ENCODE measurements at places on chromosomes 6 and 20. TPM values are rescaled to one million over a fixed set of nuclear protein-coding genes. Genes with fewer than 3 reads are reported as not detected.

The METTL24 gene
- total RNA-seq: not detected

DNA sequence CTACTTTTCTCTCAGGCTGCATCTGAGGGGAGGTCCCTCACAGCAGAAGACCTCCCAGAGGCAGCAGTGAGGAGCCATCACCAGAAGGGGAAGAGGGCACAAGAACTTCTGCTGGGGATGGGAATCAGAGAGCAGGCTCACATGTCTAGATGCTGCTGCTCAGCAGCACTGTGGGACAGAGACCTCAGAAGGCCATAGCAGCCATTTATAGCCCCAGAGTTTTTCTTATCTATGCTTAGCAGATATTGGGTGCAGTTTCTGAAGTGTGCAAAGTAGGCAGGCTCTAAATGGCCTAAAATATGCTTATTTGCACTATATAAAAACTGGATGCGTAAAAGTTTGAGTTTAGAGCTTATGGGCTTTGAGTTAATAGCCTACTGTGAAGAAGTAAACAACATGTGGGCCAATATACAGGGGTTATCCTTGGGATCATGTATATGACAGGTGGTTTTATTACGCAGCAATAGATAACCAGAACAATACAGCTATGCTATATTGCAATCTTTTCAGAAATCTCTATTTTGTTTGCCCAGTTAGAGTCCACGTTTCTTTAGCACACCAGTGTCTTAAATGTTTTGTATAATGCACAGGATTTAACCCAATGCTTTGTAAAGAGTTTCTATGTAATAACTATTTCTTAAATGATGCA lies 60.2 kb upstream of the TMEM244 start:
- no peak overlapping the region for H3K27ac ChIP-seq
- no peaks in the 10 kb centered on the region for H3K36me3 ChIP-seq
- no peaks in the 10 kb centered on the region for H3K4me1 ChIP-seq
- no peak for DNase-seq
- H3K27me3 ChIP-seq: peaks cover 2% of the 10 kb centered on the region

The ZNF318 gene
- 12.8 TPM for total RNA-seq

The BIRC7 gene
- total RNA-seq: not detected

DNA sequence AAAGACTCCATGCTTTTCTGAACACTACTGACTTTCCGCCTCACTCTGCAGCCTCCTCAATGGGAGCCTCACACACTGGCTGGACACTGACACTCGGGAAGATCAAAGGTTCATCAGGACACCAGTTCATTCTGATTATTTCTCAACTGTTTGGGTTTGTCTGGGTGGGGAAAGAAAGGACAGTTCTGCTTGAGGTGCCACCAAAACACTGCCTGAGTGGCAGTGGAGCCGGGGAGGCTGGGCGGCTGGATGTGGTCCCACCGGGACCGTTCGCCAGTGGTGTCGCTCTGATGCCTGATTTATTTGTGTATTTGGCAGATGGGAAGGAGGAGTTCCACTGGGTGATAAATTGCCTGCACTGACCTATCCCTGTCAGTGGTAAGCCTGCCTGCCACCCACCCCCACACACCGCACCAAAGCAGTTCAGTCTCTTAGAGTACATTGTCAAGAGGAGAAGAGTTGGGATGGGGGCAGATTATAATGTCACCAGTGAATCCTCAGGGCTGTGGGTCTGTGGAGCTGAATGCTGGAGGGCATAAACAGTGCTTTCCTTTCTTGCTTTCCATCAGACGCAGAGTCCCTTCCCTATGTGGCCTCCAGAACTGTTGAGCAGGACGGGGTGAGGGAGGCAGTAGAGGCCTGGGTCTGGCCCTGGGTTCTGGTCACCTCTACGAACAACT lies 49.8 kb downstream of the EDN1 start:
- no peak for DNase-seq
- H3K27me3 ChIP-seq: no peaks in the 10 kb centered on the region
- H3K27ac ChIP-seq: no peak overlapping the region
- H3K4me1 ChIP-seq: no peaks in the 10 kb centered on the region
- H3K36me3 ChIP-seq: no peaks in the 10 kb centered on the region

GRCh38 chr6:108492131-108492766 lies 68.5 kb upstream of the FOXO3 start:
- DNase-seq: peak; percentile 16
- no peak overlapping the region for H3K4me3 ChIP-seq
- no peaks in the 10 kb centered on the region for H3K4me1 ChIP-seq
- H3K27me3 ChIP-seq: peaks cover 1% of the 10 kb centered on the region
- no peak overlapping the region for H3K27ac ChIP-seq

The SLC26A8 gene
- not detected for total RNA-seq

- no peaks in the 10 kb centered on the region for H3K36me3 ChIP-seq
- peaks cover 5% of the 10 kb centered on the region for H3K4me1 ChIP-seq
- peaks cover 9% of the 10 kb centered on the region for H3K27me3 ChIP-seq
- no peak overlapping the region for H3K27ac ChIP-seq
- no peak for DNase-seq
These were observed 49.4 kb upstream of the FNDC1 start for GRCh38 chr6:159119791-159120190.

DNA sequence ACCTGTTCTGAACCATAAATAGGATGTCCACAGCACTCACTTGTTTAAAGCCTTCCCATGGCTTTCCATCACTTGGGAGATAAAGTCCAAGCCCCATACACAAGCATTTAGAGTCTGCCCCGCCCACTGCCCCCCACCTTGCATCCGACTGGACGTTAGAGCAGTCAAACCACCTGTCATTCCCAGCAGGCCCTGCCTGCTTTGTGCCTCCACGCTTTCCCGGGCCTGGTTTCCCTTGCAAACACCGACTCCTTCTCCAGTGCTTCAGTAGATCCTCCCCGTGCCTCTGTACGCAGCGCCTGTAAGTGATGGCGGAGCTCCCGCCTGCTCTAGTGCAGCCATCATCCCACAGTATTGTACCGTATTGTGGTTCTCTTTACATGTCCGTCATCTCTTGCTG lies 38.3 kb upstream of the INSM1 start:
- H3K36me3 ChIP-seq: no peaks in the 10 kb centered on the region
- no peaks in the 10 kb centered on the region for H3K4me1 ChIP-seq
- no peak for DNase-seq
- no peak overlapping the region for H3K4me3 ChIP-seq
- peaks cover 4% of the 10 kb centered on the region for H3K27me3 ChIP-seq

The PNLDC1 gene
- total RNA-seq: 0.17 TPM

The POM121L2 gene
- total RNA-seq: not detected

- H3K4me1 ChIP-seq: peaks cover 18% of the 10 kb centered on the region
- no peaks in the 10 kb centered on the region for H3K27me3 ChIP-seq
- no peaks in the 10 kb centered on the region for H3K36me3 ChIP-seq
- no peak overlapping the region for H3K4me3 ChIP-seq
These were observed 26.4 kb upstream of the PIM1 start for GRCh38 chr6:37143585-37143984.

DNA sequence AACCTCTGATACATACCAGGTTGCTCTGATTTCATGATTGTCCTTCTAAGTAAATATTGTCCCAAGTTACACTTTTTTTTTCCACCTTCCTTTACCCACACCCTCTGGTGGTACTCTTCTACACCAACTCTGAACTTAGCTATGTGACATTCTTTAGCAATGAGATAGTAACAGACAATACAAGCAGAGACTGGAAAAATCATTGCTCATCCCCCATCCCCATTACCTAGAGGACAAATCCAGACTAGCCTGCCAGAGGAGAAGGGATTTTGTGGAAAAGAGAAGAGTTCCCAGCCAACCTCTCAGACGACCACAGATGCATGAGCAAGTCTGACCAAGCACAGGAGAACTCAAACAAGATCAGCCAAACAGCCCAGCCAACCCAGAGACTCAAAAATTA lies 32.8 kb upstream of the TFAP2B start:
- DNase-seq: no peak
- no peak overlapping the region for H3K4me3 ChIP-seq
- H3K36me3 ChIP-seq: no peaks in the 10 kb centered on the region
- no peaks in the 10 kb centered on the region for H3K4me1 ChIP-seq

- H3K4me3 ChIP-seq: no peak overlapping the region
- DNase-seq: no peak
- H3K36me3 ChIP-seq: peaks cover 17% of the 10 kb centered on the region
- H3K27me3 ChIP-seq: no peaks in the 10 kb centered on the region
These were observed 48.5 kb downstream of the RPF2 start for GRCh38 chr6:111030008-111031007.

The LIME1 gene
- 253 TPM for total RNA-seq

- H3K36me3 ChIP-seq: no peaks in the 10 kb centered on the region
- H3K27me3 ChIP-seq: no peaks in the 10 kb centered on the region
- H3K27ac ChIP-seq: no peak overlapping the region
- no peak overlapping the region for H3K4me3 ChIP-seq
These were observed 528.9 kb downstream of the MAFB start for GRCh38 chr20:40160097-40160550.

DNA sequence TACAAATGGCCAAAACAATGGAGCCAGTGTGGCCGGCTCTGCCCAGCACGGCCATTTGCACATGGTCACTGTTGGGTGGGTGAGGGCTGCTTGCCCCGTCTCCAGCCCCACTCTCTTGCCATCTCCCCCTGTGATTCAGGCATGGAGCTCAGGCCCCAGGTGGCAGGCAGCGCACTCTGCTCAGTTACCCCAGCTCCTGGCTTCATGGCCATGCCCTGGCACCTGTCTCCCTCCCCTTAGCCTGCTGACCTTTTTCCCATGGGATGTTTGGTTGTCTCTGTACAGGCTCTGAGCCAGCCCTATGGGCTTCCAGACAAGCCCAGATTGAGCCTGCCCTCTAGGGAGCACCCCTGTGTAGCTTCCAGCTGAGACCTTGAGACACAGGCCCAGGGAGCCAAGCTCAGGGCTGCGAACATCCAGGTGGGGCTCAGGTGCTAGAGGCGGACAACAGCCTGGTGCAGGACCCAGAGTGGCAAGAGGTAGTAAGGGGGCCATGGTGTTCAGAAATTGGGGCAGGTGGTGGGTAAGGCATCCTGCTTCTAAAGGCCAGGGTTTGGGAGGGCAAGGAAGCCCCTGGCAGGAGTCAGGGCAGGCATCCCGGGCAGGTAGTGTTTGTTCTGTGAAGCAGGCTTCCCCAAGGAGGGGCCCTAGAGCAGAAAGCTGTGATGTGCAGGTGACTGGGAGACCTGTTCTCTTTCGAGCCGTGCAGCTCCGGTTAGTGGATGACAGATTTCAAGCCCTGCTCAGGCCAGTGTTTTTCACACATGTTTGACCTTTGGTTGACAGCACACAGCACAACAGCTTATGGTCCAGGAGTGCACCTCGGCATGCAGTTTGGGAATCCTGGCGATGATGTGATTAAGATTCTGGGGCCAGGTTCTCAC lies 17.7 kb downstream of the SYNJ2 start:
- H3K4me3 ChIP-seq: no peak overlapping the region
- peaks cover 40% of the 10 kb centered on the region for H3K4me1 ChIP-seq
- H3K36me3 ChIP-seq: peaks cover 12% of the 10 kb centered on the region
- no peak overlapping the region for H3K27ac ChIP-seq
- H3K27me3 ChIP-seq: no peaks in the 10 kb centered on the region

DNA sequence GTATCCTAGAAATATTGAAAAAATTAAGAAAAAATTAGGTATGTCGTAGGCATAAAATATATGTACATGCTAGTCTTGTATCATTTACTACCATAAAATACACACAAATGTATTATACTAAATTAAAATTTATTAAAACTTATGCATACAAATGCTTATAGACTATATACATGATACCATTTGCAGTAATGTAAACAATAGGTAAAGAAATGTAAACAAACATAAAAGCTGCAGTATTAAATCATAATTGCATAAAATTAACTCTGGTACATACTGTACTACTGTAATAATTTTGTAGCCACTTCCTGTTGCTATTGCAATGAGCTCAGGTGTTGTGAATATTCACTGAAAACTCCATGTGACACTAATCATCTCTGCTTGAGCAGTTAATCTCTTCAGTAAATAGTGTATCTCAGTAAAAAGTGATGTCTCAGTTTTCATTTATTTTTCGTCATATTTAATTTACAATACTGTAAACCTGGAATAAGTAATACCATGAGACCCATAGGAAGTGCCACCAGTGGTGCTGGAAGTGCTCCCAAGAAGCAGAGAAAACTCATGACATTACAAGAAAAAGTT lies 29.3 kb downstream of the RALGAPB start:
- peaks cover 44% of the 10 kb centered on the region for H3K36me3 ChIP-seq
- DNase-seq: no peak
- H3K4me1 ChIP-seq: no peaks in the 10 kb centered on the region

The DEFB125 gene
- not detected for total RNA-seq

GRCh38 chr6:168789699-168790098 lies 348.7 kb downstream of the SMOC2 start:
- H3K36me3 ChIP-seq: no peaks in the 10 kb centered on the region
- H3K27me3 ChIP-seq: no peaks in the 10 kb centered on the region
- H3K27ac ChIP-seq: no peak overlapping the region
- no peaks in the 10 kb centered on the region for H3K4me1 ChIP-seq
- DNase-seq: no peak

- no peaks in the 10 kb centered on the region for H3K4me1 ChIP-seq
- no peak overlapping the region for H3K4me3 ChIP-seq
- no peak overlapping the region for H3K27ac ChIP-seq
These were observed 198.7 kb downstream of the MOXD1 start for GRCh38 chr6:132202574-132202973.

The KIAA1755 gene
- total RNA-seq: not detected

DNA sequence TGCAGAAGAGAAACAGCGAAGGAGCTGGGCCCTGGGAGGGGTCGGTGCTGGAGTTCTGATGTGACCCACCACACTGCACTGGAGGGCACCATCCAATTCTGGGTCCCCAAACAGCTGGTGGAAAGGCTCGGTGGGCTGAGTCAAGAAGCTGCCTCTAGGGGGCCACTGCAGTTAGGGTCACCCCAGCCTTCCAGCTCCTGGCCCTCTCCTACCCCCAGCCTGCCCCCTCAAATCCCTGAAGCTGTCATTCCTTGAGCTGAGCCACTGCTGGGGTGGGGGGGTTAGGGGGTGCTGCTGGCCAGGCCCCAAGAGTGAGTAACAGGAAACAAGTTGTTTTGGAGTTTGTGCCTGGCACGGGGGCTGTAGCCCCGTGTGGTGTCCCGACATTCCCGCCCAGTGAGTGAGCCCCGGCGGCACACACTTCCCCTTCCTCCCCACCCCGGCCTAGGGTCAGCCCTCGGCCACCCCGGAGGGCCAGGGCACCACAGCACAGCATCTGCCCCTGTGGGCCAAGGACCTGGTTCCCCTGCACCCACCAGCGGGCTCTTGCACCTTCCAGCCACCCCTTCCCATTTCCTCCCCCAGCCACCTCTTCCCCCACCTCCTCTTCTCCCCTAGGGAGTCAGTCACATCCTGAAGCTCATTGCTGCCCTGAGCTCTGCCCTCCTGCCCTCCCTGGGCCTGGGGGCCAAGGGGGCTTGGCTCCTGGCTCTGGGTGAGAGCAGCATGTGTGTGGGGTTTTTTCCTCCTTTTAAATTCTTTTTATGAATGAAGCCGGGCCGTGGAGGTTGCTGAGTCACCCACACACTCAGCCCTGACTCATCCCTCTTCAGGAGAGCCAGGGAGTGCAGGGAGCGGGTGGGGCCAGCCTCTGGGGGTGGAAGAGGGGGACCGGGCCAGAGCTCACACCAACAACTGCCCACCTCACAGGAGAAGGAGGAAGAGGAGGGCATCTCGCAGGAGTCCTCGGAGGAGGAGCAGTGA lies 4.6 kb downstream of the SMIM29 start:
- no peak overlapping the region for H3K4me3 ChIP-seq
- H3K27me3 ChIP-seq: no peaks in the 10 kb centered on the region
- peaks cover 81% of the 10 kb centered on the region for H3K4me1 ChIP-seq
- no peak for DNase-seq
- peaks cover 51% of the 10 kb centered on the region for H3K36me3 ChIP-seq
